ENCODE measurements at places on chromosomes 7 and 10.

- no peak for DNase-seq
Measured at GRCh38 chr7:97043281-97043680, 18.6 kb upstream of the DLX5 start.

DNA sequence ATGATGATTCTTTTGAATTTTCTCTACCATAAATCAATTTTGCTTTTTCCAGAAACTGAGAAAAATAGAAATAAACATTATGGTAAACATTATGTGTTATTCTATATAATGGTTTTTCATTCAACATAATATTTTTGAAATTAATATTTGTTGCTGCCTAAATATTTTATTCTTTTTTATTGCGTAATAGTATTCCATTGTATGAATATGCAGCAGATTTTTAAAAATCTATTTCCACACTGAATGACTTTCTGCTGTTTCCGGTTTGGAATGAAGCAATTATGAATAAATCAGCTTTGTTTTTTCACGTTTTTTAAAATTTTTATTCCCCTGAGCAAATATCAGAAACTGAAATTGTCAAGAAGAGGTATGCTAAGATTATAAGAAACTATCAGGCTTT, 335.2 kb upstream of the KCND2 start:
- no peak for DNase-seq

- DNase-seq: no peak
Measured at GRCh38 chr10:28047061-28047460, 48.2 kb upstream of the ODAD2 start.

GRCh38 chr10:118798231-118798662, 43.5 kb upstream of the CACUL1 start:
- DNase-seq: no peak

DNA sequence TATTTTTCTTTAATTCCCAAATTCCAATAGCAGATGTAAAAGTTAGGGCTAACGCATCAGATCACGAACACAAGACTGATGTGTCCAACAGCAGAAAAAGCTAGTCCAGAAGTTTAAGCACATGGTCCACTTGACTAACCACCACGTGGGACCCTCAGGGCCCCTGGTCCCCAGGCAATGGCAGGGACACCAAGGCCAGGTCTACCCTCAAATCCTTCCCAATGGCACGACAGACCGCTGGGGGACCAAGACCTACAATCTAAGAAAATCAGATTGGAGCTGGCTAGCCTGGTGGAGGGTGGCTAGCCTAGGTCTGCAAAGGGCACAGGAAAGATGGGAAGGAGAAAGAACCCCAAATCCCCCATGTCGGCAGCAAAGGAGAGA, 1.5 kb downstream of the GIGYF1 start:
- no peak for DNase-seq

DNA sequence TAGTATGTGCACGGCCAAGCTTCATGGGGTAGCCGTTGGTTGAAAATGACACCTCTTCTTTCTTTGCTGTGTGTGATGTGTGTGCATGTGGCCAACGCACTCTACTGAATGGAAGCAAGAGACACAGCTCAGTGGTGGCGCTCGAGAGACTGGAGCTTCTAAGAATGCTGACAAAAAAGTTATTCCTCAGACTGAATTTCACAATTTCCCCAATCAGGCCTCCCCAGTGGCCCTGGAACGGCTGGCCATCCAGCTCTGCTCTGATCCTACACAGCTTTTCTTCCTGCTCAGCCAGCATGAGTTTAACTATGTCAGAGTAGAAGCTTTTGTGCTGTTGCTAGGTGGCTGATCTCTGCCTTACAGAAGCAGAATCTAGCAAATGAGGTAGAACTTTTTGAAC, 186.7 kb upstream of the PLXDC2 start:
- DNase-seq: no peak

DNA sequence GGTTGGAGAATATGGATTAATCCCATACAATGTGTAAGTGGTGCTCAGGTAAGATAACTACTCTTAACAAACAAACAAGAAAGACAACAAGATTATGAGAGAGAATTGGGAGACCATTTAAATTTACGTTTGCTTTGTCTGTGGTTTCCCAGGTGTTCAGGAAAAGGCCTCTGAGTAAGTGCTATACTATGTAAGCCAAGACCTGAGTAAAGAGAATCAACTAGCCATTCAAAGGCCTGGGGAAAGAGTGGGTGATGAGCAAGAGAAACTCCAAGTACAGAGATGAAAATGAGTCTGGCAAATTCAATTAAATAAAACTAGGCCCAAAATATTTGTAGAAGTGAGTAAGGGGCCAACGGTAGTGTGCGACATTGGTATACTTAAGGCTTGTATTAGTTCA, 9.9 kb downstream of the CSTF2T start:
- no peak for DNase-seq

DNA sequence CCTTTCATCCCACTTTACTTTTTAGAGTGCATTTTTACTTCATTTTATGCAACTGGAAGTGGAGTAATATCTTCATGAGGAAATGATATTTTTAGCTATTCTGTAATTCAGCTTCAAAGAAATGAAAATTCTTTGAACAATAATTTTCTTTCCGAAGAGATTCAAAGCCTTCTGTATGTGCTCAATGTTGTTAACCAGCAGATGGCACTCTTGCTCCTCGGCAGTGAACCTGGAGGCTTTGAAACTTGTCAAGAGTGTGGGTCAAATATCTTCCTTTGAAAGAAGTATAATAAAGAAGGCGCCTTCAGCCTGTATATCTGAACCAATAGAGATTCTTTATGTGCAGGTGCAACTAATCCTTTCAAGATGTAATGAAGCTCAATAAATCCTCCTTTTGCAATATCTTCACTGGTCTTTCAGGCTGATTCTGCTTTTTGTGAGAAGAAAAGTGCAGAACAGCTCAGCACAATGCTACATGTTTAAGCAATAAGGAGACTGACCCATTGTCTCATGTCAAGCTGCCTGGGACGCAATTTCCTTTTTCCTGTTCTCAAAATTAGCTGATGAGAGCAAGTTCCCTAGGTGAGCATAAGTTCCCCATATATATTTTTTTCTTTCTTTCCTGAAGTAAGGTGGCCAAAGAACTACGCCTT, 258.4 kb downstream of the SEMA3A start:
- no peak for DNase-seq

- no peak for DNase-seq
Measured at GRCh38 chr10:37754538-37755323, 102.7 kb downstream of the ZNF248 start.

DNA sequence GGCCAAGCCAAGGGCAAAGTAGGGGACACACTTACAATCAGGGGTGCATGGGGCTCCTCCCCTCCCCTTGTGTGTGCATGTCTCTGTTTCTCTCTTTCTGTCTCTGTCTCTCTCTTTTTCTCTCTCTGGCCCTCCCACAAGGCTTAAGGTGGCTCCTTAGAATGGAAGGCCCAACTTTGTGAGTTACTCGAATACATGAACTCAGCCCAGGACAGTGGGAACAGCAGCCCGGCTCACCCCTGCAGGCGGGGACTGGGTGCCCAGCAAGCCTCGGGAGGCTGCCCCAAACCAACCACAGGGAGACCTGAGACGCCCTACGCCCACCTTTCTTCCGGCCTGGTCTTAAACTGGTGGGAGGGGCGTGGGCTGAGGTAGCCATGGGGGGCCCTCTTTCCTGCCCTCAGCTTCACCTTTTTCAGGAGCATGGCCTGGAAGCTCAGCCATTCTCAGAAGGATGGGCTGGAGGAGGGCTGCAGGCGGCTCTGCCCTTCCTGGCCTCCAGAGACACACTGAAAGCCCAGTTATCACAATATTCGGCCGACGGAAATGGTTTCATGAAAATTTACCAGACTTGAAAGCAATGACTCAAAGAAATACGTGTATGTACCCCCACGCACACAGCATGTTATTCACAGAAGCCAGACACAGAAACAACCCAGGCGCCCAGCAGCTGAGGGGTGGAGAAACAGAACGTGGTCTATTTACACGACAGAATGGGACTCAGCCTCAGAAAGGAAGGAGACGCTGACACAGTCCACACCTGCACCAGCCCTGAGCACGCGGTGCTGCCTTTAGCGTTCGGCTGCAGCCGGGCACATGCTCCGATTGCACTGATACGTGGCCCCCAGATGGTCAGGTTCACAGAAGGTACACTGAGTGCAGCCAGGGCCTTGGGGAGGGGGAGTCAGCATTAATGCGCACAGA, 229.5 kb downstream of the PTPRN2 start:
- no peak for DNase-seq

DNA sequence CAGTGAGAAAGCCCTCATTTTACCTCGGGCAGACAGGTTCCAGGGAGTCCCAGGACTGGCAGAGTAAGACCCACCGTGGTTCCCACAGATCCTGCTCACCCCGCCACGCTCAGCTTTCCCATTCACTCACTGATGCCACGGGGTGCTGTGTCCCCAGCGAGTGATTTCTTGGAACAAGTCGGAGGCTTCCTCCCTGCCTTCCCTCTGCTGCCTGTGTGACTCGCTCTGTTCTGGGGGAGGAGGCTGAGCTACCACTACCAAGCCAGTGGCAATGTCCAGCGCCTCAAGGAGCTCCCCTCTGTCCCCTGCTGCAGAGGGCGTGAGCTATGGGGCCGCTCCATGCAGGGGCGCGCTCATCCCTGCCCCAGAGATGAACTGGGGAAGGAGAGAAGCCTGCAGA, 12.6 kb downstream of the IL15RA start:
- DNase-seq: no peak

- no peak for DNase-seq
Measured at GRCh38 chr7:136452949-136453348, 415.5 kb upstream of the CHRM2 start.

GRCh38 chr10:125782616-125783015, 7.0 kb upstream of the MMP21 start:
- DNase-seq: no peak

DNA sequence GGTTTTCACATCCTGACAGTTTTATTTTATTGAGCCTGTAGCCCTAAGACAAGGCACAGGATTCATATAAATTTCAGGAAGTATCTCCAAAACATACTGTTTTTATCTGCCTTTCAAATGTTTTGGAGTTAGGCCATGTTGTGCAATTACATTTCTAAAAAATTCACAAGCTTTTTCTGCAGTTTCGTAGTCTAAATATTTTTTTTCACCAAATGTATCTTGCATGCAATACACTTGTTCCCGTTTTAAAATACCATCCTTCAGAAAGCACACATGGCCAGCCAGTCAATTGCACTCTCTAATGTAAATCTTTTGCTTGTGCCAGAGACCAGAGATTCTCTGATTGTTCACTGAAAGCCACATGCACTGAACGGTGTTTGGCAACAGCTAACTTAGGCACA, 161.5 kb upstream of the PRKCQ start:
- no peak for DNase-seq

GRCh38 chr10:86234107-86234506, 132.5 kb downstream of the GRID1 start:
- DNase-seq: no peak

- no peak for DNase-seq
Measured at GRCh38 chr10:121813857-121814256, 114.0 kb downstream of the ATE1 start.

- DNase-seq: no peak
Measured at GRCh38 chr7:85641331-85641730, 454.5 kb upstream of the SEMA3D start.

DNA sequence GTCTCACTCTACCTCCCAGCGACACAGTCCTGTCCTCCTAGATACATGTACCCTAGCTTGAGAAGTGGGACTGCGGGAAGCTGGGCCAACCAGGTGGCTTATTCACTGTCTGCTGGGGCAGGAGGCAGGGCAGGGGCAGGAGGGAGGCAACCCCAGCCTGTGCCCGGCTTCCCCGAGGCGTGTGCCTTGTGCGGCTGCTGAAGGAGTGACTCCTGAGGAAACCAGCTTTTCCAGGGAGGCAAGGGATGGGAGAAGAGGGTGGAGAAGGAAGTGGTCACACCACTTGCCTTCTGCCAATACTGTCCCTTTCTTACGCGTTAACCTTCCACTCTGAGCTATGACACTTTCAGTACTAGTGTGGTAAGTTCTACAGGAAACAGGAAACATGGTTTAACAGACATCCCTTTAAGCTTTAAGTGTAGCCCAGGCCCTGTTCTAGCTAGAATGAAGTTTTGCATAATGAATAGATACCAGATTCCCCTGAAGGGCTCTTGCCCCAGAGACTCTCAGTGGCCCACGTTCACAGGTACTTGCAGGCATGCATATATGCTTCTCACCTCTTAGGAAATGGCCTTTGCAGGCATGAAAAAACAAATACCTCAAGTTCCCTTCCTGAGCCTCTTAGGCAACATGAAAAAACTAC, 40.6 kb downstream of the SYPL1 start:
- no peak for DNase-seq

DNA sequence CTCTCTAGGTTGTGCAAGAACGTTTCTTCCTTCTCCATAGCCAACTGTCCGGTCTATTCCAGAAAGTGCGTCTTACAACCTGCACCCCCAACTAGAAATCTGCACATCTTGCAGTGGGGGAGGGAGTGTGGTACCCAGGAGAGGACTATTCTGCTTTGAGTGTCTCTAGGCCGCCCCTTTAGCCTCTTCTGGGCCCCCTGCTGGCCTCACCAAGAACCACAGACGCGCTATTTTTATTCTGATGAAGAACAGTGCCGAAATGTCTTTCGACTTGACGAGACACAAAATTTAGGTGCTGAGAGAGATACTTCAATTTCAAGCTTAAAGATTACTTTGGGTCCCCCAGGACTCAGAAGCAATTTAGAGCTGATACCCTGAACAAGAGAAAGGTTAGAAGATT, 1.0 kb downstream of the CNPY1 start:
- DNase-seq: no peak

- DNase-seq: no peak
Measured at GRCh38 chr7:32494946-32495297, 367 bp upstream of the AVL9 start.

- no peak for DNase-seq
Measured at GRCh38 chr7:47757921-47758411, 176.1 kb upstream of the TNS3 start.

DNA sequence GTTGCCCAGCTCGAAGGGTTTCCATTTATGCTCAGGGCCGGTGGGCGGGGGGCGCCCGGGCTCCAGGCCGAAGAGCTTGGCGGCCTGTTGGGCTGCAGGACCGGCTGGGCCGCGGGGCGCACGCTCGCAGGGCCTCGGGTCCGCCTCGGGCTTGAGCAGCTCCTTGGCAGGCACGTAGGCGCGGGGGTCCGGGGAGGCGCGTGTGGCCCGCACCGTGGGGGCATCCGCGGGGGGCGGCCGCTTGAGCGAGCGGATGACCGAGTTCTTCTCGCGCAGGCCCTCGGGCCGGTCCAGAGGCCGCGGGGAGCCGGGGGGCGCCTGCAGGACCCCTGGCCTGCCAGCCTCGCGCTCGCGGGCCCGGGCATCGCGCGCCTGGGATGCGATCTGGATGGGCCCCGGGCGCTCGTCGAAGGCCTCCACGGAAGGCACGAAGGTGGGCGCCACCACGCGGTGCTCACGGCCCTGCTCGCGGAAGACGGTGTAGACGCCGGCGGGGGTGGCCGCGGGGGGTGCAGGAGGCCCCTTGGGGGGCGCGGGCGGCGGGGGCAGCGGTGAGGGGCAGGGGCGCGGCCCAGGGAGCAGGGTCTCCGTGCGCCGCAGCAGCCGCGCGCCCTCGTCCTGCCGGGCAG, 35.2 kb downstream of the TNRC18 start:
- no peak for DNase-seq

- no peak for DNase-seq
Measured at GRCh38 chr10:80646366-80646765, 108.7 kb downstream of the SH2D4B start.

GRCh38 chr7:23490357-23491135, 20.3 kb upstream of the IGF2BP3 start:
- no peak for DNase-seq

- no peak for DNase-seq
Measured at GRCh38 chr7:28140979-28141378, 39.6 kb downstream of the JAZF1 start.

- no peak for DNase-seq
Measured at GRCh38 chr10:17650416-17650815, 6.5 kb downstream of the STAM start.
